ENCODE measurements at places on chromosomes 5 and 9.

DNA sequence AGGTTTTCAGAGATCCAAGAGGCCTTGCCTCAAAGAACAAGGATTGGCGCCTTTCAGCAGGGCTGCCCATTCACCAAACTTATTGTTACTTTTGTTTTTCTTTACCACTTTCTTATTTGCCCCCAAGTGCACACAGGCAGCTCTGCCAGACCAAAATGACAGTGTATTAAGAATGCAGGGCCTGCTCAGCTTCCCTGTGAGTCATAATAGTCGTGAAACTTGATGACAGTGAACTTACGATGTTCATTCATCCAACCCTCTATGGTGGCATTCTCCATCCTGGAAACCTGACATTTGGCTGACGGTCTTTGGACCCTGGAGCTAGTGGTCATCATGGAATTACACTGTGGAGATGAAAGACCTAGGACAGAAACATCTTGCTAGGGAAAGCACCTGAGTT, 44.3 kb downstream of the UBE2QL1 start:
- DNase-seq = no peak

- no peak for DNase-seq
Measured at GRCh38 chr9:35136866-35137265, 21.2 kb upstream of the ATOSB start.

- DNase-seq = no peak
Measured at GRCh38 chr5:146076455-146076854, 28.9 kb downstream of the PLAC8L1 start.

DNA sequence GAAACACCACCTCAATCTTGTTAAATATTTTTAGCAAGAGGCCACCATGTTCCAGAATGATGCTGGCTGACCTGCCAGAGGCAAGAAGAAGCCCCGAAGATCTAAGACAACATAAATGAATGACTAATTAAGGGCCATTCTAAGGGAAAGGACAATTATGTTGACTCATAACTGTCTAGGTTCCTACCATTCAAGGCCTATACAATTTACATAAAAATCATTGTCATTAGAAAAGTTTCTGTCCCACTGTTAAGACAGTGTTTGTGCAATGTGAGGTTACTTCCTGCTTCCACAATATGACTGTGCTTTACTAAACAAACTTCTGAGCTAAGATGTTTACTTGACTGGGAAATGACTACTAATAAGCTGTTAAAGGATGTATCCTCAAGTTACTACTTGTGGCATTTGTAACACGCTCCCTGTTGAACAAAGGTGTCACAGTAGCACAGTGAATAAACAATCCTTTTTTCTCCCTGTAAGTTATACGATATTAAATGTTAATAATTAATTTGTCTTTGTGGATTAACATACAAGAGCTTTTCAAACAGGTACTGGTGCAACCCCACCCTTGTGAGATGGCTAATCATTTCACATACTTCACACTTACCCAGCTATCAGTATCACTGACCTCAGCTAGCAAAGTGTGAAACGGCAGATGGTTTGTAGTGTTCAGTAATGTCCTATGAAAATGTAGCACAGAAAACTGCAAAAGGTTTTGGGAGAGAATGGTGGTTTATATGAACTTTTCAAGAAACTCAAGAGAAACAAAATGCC, 195.8 kb downstream of the EFNA5 start:
- no peak for DNase-seq

- no peak for DNase-seq
Measured at GRCh38 chr5:125717209-125717608, 706.0 kb upstream of the GRAMD2B start.

- DNase-seq = no peak
Measured at GRCh38 chr5:150134198-150134588, 21.5 kb downstream of the PDGFRB start.

- no peak for DNase-seq
Measured at GRCh38 chr9:128408963-128409431, 11.7 kb upstream of the CERCAM start.

GRCh38 chr5:77316871-77317661, 106.6 kb downstream of the PDE8B start:
- DNase-seq = no peak

DNA sequence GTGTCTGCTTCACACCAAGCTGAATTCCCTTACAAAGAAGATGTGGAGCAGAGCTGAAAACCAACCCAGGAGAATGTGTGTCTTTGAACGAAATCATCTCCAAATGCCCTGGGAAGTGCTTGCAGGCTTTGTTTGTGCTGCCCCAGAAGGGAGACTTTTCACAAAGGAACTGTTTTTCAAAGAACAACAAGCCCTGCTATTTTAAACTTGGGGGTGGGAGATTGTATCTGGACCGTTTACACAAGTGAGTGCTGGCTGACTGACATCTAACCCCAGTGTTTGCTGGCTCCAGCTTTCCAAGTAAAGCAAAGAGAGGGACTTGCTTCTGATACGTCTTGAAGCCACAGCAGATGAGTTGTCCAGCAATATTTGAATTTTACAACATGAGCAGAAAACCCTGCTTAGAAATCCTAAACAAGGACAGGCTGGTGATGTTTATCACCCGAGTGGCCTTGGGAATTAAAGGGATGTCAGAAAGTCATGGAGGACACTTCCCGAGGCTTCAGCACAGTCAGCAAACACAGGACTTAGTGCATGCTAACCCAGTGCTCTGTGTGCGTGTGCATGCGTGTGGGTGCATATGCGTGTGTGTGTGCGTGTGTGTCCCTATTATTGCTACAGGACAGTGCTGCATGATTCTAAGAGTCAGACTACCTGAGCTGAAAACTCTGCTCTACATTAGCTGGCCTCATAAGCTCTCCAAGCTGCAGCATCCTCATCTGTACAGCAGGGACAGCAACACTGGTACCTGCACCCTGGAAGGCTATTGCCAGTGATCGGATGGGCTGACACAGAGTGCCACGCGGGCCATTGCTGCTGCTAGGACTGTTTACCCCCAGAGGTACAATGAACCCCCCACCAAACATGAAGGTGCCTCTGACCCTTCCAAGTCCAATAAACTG, 1.4 kb downstream of the ADAMTS12 start:
- DNase-seq = no peak

- no peak for DNase-seq
Measured at GRCh38 chr9:77469515-77470231, 178.4 kb downstream of the GNA14 start.

DNA sequence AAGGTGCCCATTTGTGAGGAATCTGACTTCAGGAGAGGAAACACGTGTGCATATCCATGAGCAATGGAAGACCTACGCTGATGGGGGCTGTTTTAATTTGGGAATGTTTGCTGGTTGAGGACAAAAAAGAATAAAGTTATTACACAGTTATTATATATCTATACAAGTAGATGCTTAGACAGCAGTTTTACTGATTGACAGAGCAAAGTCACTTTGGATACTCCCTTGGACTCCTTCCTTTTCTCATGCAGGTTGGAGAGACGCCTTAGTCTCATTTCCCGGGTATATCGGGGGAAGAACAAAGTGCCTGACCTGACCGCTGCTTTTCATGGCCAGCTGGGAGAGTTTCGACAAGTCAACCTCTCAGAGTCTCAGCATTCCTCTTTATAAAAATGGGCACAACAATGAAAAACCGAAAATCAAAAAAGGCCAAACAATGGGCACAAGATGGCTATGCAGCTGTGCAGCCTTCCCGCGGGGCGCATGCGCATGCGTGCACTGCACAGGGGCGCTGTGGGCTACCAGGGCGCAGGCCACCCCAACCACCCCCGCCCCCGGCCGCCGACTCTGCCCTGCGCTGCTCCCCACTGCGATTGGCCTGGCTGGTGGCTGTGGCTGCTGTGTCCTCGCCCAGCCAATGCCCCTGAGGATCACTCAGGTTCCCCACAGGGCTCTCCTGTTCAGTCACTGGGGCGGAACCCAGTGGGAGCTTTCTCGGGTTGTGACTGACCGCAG, 18.1 kb downstream of the NFIL3 start:
- no peak for DNase-seq

DNA sequence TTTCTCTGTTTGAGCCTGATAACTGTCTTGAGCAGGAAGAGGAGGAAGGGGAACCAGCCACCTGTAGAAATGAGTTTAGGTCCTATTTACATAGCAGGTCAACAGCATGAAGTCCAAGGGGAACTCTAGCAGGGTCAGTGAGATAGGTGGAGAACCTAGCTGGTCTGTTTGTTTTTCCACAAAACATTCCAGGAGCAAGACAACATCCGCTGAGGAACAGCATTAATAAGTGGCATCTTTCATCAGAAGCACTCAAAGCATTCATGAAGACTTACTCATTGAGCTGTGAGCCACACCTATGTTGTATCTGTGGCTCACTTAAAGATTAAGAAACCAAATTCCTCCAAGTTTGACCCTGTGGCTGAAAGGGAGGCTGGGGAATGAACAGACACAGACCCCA, 115.9 kb downstream of the ACTBL2 start:
- no peak for DNase-seq

DNA sequence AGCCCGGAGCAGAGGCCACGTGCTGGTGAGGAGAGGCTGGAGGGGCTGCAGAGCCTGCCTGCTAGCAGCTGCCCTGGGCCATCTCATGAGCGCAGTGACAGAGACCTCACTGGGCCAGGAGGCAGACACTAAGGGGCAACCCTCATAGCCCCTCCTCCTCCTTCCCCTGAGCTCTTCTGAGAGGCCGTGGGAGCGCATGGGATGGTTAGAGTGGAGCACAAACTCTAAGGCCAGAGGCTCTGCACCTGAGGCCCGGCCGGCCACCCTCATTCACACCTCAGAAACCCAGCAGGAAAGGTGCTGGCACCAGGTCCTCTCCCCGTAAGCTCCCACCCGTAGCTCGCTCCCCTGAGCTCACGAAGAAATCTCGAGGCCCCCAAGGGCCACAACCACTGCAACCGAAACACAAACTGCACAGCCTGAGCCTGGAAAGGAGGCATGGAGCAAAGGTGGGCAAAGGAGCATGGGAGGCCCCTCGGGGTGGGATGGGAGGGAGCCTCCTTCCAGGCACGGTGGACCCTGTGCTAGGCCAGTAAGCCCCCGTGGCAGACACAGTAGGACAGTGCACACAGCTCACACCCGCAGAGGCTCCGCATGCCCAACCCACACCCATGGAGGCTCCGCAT, 17.7 kb downstream of the CAMSAP1 start:
- DNase-seq = no peak

DNA sequence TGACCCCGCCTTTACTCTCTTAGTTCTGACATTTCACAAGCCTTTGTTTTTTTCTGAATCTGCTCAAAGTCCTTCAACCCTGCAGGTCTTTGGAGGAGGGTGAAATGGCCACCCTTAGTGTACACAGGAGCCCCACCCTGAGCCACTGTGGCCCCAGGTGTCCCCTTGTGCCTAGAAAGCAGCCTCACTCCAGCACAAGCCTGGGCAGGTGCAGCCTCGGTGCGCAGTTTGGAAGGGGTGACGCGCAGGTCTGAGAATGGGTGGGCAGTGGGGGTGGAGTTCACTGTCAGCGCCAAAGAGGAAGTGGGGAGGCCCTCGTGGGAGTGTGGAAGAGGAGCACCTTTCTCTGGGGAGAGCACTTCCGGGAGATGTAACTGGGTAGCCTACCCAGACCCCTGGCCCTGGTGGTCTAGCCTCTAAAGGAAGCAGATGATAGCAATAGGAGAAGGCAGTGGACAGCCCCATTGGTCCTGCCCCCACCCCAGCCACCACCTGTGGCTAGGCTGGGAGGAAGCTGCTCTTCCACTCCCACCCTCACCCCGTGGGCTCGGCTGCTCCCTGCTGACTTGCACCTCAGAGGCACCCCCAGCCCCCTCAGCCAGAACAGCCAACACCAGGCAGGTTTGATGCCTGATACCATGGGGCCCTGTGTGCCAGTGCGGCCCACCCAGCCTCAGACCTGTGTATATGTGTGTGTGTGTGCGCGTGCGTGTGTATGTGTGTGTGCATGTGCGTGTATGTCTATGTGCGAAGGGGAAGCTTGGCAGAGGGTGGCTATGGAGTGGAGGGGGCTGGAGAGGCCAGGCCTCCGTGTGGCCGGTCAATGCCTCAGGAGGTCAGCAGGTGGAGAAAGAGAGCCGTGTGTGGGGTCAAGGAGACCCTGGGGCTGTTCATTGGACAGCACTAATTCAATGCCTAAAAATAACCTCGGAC, 16.8 kb upstream of the DAB2IP start:
- no peak for DNase-seq

DNA sequence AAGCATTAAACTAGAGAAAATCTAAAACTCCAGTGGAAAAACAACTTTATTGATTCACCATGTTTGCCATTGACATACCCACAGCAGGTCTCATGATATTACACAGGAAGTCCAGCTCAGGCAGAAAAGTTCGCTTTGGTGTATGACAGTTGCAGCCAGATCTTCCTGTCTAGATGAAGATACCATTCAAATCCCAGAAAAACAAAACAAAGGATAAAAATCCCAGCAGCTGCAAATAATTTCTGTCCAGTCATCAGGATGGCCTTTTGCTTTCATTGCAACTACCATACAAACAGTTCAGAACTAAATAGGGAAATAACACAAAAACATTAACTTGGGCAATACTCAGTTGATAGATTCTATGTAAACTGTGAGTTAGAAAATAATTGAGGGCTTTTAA, 136.0 kb upstream of the NREP start:
- no peak for DNase-seq

GRCh38 chr5:160463740-160464465, 42.2 kb downstream of the PTTG1 start:
- no peak for DNase-seq

GRCh38 chr9:13769006-13769405, 489.5 kb upstream of the MPDZ start:
- DNase-seq = no peak

- no peak for DNase-seq
Measured at GRCh38 chr9:27785714-27786100, 212.4 kb upstream of the C9orf72 start.

DNA sequence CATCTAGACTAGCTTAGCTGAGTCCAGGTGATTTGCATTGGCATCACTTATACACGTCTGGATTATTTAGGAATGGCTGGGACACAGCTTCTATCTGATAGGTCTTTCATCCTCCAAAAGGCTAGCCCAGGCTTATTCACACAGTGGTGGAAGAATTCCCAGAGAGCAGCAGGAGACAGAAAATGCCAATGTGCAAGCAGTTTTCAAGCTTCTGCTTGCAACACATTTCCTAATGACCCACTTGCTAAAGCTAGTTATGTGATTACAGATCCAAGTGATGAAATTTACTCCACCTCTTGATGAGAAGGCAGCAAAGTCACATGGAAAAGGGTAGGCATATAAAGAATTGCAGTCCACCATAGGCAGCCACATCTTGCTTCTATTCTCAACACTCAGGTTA, 44.2 kb upstream of the MAST4 start:
- DNase-seq = no peak

- no peak for DNase-seq
Measured at GRCh38 chr5:121429761-121430160, 421.9 kb upstream of the FTMT start.

GRCh38 chr5:136052692-136053335, 24.0 kb downstream of the TGFBI start:
- DNase-seq = no peak

DNA sequence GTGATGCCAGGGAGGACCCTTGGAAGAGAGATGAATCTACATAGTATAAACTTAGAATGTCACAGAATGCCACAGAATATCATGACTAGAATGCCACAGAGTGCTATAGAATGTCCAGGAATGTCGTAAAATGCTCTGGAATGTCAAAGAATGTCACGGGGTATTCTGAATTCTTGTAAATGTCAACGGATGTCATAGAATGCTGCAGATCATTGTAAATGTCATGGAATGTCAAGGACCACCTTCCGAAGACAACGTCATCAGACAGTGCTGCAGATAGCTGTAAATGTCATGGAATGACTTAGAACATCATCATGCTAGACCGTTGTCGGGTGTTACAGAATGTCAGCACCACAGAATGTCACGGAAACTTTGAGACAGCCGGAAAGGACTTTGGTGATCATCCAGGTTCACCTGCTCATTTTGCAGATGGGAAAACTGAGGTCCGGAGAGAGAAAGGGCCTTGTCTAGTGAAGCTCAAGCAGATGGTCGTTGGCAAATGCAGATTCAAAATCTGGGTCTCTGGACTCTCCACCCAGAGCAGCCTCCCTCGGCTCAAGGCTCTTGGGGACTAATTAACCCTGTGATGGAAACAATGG, 117.1 kb downstream of the LHX2 start:
- no peak for DNase-seq

Measured in NCI-H446 (cell line).